Epithelial cell of prostate (primary cell): ENCODE measurements at places on chromosomes 11 and 22.

DNA sequence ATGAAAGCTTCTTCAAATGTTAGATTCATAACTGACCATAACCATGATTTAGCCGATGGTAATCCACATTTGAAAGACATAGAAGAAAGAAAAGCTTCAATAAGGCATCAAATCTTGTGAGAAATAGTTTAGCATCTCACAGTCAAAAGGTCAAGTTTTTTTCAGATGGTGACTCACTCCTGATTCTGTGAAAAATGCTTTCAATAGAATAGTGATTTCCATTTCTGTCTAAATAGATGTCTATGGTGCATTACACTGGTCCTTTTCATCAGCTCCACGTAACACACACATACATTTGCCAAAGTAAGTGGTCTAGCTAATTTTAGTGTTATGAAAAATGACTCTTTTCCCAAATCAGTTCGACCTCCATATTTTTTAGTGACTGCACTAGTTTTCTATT lies 139.2 kb downstream of the LRRC4C start:
- no peak for DNase-seq

- no peak for DNase-seq
Observed at GRCh38 chr11:24043842-24044241, 453.0 kb upstream of the LUZP2 start.

DNA sequence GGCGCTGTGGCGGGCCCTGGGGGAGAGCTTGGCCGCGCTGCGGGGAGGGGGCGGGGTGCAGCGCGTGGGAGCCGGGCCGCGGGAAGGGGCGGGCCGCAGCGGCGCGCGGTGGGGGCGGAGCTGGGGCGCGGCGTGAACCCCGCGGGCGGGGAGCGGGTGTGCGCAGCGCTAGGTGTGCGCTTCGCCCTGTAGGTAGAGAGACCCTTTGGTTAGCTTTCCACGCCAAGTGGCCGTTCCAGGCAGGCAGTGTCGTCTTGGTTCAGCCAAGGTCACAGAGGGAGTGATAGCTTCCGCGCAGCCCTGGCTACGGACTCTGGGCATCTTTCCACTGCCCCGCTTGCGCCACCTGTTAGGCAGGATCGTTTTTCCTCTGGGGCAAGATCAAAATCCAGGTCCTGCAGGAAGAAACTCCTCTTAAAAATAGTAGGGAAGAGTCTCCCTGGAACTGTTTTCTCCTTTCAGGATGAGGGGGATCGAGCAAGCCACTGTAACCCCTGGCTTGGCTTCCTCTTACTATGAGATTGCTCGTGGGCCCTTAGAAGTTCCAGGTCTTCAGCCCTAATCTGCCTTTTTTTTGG lies 434 bp downstream of the BANF1 start:
- no peak for DNase-seq

- DNase-seq = no peak
Observed at GRCh38 chr22:49853981-49854831, 562 bp downstream of the ZBED4 start.

- no peak for DNase-seq
Observed at GRCh38 chr22:34319346-34319745, 399.1 kb upstream of the LARGE1 start.

DNA sequence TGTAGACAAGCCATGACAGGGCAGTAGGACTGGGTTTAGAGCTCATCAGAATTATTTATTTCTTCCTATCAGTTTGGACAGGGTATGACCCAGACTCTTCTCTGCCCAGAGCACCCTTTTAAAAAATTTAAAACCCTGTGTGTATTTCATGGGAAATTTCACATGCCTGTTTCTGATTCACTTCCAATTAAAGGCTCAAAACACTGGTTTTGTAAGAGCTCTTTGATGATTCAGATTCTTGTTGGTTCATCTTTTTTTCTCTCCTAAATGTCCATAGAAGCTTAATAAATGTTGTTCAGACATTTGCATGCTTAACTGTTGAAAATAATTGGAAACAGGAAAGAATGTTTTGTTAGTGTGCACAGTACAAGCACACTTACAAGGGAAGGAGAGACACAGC lies 13.8 kb downstream of the FLI1 start:
- DNase-seq = no peak

GRCh38 chr11:86175191-86175590 lies 69.4 kb upstream of the EED start:
- DNase-seq = no peak

DNA sequence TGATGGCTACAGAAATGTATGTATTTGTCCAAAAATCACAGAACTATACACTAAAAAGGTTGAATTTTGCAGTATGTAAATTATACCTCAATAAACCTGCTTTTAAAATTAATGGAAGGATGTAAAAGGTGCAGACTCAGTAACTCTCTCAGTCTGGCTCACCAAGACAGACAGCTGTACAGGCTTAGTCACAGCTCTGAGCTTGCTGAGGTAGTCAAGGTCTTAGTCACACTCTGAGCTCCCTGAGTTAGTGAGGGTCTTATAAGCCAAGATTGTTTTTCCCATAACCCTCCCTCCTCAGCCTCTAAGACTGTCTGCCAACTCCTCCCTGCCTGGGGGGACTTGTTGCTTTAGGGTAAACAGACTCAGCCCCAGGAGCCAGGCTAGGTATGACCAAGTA lies 59.3 kb upstream of the IZUMO1R start:
- DNase-seq = no peak

GRCh38 chr11:66906061-66906733 lies 49.3 kb downstream of the LRFN4 start:
- DNase-seq = peak; percentile 75

DNA sequence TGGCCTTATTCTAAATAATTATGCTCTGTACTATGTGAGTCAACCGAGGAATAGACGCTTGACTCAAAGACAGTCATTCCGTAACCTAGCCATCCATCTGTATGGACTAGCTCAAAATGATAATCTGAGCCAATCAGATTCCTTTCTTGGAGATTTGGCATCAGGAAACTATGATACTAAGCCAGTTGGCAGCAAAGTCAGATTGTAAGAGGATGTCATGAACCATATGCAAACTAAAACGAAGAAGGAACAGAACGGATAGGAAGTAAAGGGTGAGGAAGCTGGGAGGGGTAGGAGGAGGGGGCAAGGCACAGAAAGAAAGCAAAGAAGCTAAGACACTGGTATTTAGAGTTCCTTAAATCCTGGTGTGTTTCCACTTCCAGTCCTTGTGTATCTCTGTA lies 10.7 kb upstream of the SESN3 start:
- DNase-seq = no peak

GRCh38 chr22:35021161-35021560 lies 44.8 kb upstream of the ISX start:
- DNase-seq = peak; percentile 20

DNA sequence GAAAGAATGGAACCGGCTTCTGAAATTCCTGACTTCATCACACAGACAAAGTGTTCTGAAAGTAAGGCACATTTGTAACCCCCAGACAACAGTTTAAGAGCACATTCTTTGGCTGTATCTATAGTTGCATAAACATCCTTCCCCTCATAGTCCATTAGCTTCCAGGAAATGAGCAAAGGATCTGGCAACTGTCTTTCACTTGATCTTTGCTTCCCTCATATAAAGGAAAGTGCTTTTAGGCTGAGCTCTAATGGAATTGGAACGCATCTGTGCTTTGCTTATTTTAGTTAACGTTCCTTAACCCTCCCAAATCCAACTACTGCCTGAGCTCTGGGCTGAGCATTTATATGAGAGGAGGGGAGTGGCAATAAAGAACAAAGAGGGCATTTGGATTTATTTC lies 76.9 kb upstream of the API5 start:
- no peak for DNase-seq

GRCh38 chr11:9530020-9530621 lies 43.3 kb upstream of the WEE1 start:
- no peak for DNase-seq

GRCh38 chr22:43225609-43226008 lies 38.7 kb upstream of the TTLL12 start:
- DNase-seq = no peak

GRCh38 chr11:44308256-44308922 lies 1.6 kb downstream of the ALX4 start:
- DNase-seq = no peak

GRCh38 chr11:45886816-45887520 lies 1.5 kb downstream of the MAPK8IP1 start:
- no peak for DNase-seq

DNA sequence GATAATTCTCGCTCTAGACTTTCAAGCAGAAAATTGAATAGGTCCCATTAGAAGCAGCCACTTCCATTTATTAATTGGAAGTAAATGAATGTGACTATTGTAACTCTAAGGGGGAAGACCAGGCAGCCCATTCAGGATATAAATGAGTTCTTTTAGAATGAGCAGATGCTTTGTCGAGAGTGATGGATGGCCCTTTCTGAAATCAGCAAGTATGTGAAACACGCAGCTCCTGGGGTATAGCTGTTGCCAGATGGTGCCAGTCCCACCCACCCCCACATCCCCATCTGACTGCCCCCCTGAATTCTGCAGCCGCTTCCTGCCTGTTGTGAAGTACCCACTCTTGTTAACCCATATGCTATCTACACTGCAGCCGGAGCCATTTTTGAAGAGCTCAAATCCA lies 3.7 kb downstream of the SLC15A3 start:
- DNase-seq = no peak
